ENCODE measurements at places on chromosomes 12 and 14.

- DNase-seq: no peak
These were observed 13.0 kb upstream of the KRT83 start for GRCh38 chr12:52334185-52334584.

DNA sequence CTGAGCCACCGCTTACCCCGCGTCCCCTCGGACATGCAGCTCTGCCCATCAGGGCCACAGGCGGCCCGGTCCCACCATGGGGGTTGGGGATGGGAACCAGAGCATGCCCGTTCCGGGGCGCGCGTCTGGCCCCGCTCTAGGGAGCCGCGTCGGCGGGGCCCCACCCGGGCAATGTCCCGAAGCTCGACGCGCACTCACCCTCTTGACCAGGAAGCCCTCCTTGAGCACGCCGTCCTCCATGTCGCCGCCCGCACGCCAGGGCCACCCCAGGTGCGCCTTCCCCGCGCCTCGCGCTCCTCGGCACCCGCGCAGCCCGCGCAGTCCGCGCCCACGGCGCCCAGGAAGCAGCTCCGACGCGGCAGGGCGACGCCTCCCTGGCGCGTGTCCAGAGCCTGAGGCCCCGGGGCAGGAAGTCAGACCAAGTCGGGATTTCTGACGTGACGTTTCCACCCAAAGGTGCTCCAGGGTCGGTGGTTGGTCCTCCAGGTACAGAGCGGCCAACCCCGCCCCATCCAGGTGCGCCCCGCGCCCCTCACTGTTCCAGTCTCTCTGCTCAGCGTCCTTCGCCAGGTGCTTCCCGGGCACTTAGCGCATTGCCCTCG lies at the start of gene PLEK2:
TSS of gene PLEK2 (minus strand) at position 346 of the 602 bp plus-strand sequence. CDS start at position 240, 106 bp downstream.
- DNase-seq: peak; percentile 33

GRCh38 chr12:57042695-57043094 lies 7.2 kb downstream of the MYO1A start:
- no peak for DNase-seq

DNA sequence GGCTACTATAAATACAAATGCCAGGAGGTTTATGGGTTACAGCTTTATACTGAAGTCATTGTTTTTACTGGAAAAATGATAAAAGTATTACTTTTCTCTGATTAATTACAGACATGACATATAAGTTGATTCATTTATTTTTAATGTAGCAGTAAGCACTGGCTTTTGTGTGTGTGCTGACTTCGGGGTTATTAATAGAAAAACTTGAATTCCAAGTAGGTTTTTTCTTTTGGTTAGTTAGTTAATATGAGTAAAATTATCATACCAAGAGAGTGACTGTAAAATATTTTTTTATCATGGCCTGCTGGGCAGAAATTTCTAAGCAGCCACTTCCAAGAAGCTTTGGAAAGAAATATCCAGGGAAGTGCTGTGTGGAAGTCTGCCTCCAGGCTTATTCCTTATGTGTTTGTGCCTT lies 56.4 kb downstream of the IFT81 start:
- DNase-seq: no peak

- no peak for DNase-seq
These were observed 130.7 kb downstream of the DIO2 start for GRCh38 chr14:80080601-80081000.
